ENCODE measurements at places on chromosomes 6 and 20. TPM values are rescaled to one million over a fixed set of nuclear protein-coding genes. Genes with fewer than 3 reads are reported as not detected.

The AP5S1 gene
- total RNA-seq = 6.1 TPM

DNA sequence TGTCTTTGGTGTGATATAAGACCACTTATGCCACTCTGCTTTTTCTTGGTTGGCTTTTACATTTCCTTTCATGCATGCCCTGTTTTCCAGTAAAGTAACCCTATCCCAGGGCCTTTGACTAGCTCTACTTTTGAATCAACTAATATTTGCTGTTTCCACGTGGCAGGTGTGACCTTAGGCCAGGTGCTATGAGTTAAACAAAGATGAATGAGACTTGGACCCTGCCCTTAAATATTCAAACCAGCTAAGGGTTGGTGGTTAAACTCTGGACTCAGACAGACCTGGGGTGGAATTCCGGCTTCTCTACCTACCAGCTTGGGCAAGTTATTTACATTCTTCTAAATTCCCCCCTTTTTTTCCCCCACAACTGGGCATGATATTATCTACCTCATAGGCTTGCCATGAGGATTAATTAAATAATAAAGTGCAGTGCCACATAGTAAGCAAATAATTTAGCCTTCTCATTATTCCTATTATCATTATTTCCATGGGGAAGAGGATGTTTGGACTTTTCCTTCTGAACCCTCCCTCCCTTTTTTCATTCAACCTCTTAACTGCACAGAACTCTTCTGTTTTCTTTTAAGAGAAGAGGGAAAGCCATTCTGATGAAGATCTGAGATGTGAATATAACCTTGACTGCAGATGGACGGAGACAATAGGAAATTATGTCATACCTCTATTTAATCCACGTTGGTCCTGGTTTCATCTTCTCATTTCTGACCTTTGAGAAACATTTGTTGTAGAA lies 143.6 kb upstream of the TNFAIP3 start:
- H3K27me3 ChIP-seq = no peaks in the 10 kb centered on the region
- H3K36me3 ChIP-seq = no peaks in the 10 kb centered on the region
- H3K4me3 ChIP-seq = no peak overlapping the region
- no peak for DNase-seq
- H3K27ac ChIP-seq = no peak overlapping the region

GRCh38 chr6:5782783-5783547 lies 223.8 kb downstream of the NRN1 start:
- no peaks in the 10 kb centered on the region for H3K27me3 ChIP-seq
- H3K4me1 ChIP-seq = no peaks in the 10 kb centered on the region
- no peak for DNase-seq
- H3K4me3 ChIP-seq = no peak overlapping the region
- no peaks in the 10 kb centered on the region for H3K36me3 ChIP-seq
- no peak overlapping the region for H3K27ac ChIP-seq

GRCh38 chr6:127199470-127199869 lies 67.2 kb upstream of the RNF146 start:
- H3K27me3 ChIP-seq = no peaks in the 10 kb centered on the region
- no peak for DNase-seq
- H3K4me1 ChIP-seq = no peaks in the 10 kb centered on the region
- H3K4me3 ChIP-seq = no peak overlapping the region
- H3K36me3 ChIP-seq = no peaks in the 10 kb centered on the region

The SLC35D3 gene
- not detected for total RNA-seq

The PGBD1 gene
- total RNA-seq = 5.2 TPM

Data from vagina (tissue), 2 donors.